ENCODE measurements at places on chromosomes 6 and 20. TPM values are rescaled to one million over a fixed set of nuclear protein-coding genes. Genes with fewer than 3 reads are reported as not detected.

- no peak for DNase-seq
Observed at GRCh38 chr6:26322645-26323482, 42.1 kb upstream of the BTN3A2 start.

The DNAH8 gene
- not detected for polyA plus RNA-seq

The HLA-A gene
- 450 TPM for polyA plus RNA-seq

DNA sequence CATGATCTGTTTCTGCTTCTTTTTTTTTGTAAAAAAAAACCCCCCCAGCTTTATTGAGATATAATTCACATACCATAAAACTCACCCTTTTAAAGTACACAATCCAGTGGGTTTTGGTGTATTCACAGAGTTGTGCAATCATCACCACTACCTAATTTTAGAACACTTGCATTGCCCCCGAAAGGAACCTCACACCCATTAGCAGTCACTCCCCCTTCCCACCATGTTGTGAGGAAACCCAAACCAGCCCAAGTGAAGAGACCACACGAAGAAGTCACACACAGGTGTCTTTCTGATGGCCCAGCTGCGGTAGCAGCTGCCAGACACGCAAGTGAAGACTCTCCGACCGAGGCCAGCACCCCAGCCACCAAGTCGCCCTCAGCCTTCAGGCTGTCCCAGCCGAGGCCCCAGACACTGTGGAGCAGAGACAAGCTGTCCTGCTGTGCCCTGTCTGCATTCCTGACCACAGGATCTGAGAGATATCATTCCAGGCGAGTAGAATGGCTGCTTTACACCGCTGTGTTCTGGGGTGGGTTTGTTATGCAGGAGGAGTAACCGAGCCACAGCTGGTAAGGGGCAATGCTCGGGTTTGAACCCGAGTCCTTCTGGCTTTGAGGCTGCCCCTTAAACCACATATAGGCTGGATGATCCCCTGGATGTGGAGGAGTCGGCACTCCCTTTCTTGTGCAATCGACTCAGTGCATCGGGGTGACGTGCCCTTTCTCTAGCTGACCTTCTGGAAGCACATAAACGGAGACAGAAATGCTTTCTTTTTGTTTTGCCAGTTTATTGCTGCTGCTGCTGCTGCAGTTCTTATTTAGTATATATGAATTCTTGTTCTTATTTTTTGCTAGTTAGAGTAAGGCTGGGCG is 59.1 kb upstream of the PTPN1 start:
- DNase-seq = no peak

The RSPO4 gene
- polyA plus RNA-seq = not detected

The DZANK1 gene
- 0.78 TPM for polyA plus RNA-seq

- no peak for DNase-seq
Observed at GRCh38 chr6:5425267-5425666, 164.0 kb downstream of the FARS2 start.

The LRRN4 gene
- not detected for polyA plus RNA-seq

DNA sequence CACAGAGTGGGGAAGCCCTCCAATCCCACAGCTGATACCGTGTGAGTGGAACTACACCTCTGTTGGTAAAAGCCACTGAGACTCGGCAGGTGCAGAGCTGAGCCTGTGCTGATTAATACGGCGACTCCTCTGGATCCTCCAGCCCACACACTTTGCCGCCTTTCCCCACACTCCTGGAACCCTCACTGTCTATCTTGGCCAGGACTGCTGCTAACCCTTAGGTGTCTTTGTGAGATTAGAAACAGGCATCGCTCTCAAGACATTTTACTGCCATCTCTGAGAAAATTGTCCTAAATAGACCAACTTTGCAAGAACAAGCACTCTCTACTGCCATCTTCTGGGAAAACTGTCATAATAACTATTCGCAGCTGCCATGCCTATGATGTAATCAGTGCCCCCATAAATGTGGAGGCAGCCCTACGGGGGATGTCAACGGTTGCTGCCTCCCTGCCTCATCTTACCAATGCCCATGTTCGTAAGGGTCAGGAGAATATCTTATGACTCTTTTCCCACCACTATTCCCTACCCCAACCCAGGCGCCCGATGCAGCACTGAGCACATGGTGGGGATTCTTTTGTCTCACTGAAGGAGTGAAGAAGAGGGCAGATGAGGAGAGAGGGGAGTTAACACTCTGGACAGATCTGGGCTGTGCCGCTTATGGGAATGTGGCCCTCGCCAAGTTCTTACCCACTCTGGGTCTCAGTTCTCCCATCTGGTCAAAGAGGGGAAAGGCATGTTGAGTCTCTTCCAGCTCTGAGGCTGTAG is 26.1 kb upstream of the KCNB1 start:
- DNase-seq = no peak

DNA sequence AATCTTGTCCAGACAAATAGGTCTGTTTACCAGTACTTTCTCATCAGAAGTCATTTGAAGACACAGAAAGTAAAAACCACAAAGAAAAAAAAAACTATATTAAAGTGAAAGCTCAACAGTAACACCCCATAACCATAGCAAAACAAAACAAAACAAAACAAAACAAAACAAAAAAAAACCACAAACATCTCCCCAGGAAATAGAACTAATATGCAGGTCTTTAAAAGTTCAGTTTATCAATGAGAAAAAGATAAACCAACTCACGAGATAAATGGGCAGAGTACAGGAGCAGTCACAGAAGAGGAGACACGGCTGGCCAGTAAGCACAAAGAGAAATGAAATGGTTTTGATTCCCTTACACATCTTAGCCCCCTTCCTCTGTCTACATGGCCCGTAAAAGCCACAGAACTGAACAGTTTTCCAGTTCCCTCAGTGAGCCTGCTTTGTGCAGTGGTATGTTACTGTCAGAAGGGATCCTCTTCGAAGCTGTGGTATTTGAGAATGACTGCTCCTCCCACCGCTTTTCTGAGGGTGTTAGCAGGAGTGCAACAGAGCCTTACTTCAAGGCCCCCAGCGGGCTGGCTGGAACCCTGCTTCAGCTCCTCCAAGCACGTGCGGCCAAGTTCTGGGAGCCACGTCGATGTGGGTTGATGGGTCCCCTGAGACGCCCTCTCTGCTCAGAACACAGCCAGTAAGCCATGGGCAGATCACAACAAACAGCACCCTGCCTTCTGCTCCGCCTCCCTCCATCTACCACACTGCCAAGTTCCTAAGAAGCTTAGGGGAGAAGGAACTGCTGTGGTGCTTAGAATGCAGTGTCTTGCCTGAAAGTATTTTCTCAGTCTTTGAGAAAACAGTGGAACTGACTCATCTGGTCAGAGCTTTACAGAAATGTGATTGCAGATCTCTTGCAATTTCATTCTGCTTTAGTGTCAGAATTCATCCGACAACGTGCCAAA is 14.0 kb downstream of the UST start:
- peak; percentile 32 for DNase-seq

The SYNE1 gene
- polyA plus RNA-seq = 18.9 TPM

- no peak for DNase-seq
Observed at GRCh38 chr6:33377171-33377570, 14.5 kb upstream of the KIFC1 start.

DNA sequence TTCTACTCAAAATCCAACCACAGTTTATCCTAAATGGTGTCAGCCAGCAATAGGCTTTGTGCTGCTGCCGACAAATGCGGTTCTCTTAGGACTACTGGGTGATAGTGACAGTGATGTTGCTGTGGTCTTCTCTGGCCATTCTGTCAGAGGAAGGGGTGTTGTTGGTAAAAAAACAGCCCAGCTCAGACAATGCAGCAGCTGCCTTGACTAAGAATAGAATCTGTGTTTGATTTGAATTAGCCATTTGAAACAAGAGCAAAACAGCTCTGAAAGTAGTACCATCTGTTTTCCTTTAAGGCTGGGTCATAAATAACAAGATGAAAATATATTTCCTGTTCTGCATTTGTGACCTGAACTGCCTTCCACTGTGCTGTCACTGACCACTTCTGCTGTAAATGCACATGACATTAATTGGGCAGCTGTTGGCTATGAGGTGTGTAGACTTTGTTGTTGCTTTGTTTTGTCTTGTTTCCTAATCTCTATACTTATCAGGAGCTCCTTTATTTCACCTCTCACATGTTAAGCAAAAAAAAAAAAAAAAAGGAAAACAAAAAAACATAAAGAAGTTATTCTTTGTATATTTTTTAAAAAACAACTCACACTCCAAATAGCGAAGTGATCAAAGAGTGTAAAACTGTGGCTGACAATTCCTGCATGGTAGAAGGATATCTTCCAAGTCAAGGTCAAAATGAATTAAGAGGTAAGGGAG is 497.8 kb upstream of the ARID1B start:
- DNase-seq = no peak

DNA sequence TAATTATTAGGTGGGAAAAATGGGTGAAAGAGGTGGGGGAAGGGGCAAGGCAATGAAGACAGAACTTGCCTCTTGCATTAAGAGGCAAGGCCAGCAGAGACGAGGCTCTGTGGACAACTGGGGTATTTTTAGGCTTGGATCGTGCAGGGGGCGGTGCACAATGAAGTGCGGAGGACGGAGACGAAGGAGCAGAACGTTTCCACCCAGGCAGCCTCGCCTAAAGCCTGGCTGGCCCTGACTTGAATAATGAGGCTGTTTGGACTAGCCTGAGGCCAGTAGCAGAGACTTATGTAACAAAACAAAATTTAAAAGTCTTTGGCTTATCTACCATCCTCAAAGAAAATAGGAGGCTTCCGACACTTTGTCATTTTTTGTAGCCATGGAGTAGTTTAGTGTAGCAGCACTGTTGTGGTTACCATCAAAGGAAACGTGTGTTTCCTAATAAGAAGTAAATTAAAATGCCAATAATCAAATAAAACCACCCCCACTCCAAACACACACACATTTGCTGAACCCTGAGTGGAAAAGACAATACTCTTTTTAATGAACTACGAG is 370.0 kb upstream of the CNR1 start:
- no peak for DNase-seq

GRCh38 chr6:123869334-123869733 is 65.7 kb downstream of the NKAIN2 start:
- DNase-seq = no peak

GRCh38 chr6:111573131-111573883 is 32.4 kb downstream of the TRAF3IP2 start:
- DNase-seq = no peak

GRCh38 chr20:7859356-7859802 is 80.9 kb downstream of the HAO1 start:
- DNase-seq = no peak

GRCh38 chr6:29825848-29826247 is 1.8 kb upstream of the HLA-G start:
- no peak for DNase-seq
